Stimulated activated CD4-positive, alpha-beta T cell treated with anti-CD3 and anti-CD28 coated beads, TNF-alpha, amount 100 ng/mL, for 1 hour (primary cell): ENCODE measurements at places on chromosomes 2 and 18.
A peak's percentile ranks its signal among the peaks of the same experiment; 100 is the strongest.

GRCh38 chr2:239061121-239061666 lies 213.3 kb downstream of the TWIST2 start:
- no peak for DNase-seq

- no peak for DNase-seq
Observed at GRCh38 chr2:99619151-99619550, 129.3 kb upstream of the REV1 start.

GRCh38 chr2:208451061-208451460 lies 44.5 kb downstream of the PTH2R start:
- no peak for DNase-seq

- DNase-seq: no peak
Observed at GRCh38 chr2:16643099-16643498, 22.5 kb downstream of the CYRIA start.

DNA sequence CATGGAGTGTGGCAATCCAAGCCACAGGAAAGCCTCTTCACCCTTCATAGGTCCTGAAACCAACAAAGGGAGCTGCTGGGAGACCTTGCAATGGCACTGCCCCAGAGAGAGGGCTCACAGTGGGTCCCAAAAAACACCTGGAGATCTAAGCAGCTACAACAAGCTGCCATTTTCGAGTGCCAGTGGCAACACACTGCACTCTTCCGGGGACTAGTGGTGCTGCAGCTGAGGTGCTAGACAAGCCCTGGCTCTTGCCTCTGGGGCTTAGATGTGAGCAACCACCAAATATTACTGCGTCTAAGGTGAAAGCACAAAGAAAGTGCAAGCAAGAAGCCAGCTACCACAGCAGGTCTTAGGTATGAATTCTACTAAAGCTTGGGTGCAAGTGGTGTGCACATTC lies 192.9 kb downstream of the NOL4 start:
- DNase-seq: no peak

DNA sequence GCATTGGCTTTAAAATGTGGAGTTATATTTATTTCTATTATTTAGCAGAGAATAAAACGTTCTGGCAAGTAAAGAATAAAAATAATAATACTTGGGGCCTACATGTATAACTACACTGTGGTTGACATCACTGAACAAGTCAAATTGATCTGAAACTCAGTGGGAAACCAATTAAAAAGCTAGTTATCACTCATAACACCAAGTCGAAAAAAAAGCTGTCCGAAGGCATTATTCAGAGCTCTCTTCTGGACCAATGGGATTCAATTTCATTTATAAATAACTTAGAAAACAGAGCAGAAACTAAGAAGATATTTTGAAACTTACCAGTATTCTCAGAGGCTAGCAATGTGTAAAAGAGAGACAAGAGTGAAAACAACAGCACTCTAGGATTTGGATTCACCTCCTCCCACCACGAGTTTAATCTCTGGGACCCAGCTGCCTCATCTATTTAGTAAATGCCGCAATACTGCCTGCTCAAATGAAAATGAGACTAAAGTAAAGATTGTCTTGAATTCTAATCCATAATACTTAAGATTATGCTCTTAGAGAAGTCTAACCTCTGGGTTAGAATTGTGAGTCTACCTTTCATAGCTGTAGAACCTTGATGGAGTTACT lies 128.4 kb downstream of the NBAS start:
- DNase-seq: no peak

DNA sequence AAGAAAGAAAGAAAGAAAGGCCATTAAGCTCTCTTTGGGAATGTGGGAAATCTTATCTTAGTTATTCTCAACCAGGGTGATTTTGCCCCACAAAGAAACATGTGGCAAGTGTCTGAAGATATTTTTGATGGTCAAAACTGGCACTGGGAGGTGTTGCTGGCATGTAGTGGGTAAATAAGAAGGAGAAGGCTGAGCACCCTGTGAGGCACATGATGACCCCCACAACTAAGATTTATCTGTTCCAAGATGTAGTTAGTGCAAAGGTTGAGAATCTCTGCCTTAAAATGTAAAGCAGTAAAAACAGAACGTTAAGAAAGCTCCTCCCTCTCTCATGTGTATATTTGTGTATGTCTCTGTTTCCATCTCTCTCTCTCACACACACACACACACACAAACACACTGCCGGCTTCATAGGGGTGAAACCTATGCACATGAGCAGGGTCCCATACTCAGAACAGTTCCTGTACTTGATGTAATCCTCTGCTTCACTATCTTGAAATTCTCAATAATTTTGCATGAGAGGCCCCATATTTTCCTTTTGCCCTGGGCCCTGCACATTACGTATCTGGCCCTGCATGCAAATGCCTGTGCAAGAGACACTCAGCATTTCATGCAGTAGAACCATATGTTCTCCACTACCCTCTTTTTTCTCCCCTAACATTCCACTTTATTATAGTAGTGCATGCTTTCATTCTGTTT lies 94.3 kb downstream of the MREG start:
- no peak for DNase-seq

- peak; percentile 12 for DNase-seq
Observed at GRCh38 chr2:172674034-172674967, 61.3 kb upstream of the RAPGEF4 start.

- DNase-seq: no peak
Observed at GRCh38 chr2:24307961-24308360, 52.4 kb downstream of the ITSN2 start.

- DNase-seq: no peak
Observed at GRCh38 chr2:241773511-241774418, 2.9 kb upstream of the GAL3ST2 start.

- DNase-seq: no peak
Observed at GRCh38 chr2:229802785-229803184, 88.4 kb upstream of the DNER start.

DNA sequence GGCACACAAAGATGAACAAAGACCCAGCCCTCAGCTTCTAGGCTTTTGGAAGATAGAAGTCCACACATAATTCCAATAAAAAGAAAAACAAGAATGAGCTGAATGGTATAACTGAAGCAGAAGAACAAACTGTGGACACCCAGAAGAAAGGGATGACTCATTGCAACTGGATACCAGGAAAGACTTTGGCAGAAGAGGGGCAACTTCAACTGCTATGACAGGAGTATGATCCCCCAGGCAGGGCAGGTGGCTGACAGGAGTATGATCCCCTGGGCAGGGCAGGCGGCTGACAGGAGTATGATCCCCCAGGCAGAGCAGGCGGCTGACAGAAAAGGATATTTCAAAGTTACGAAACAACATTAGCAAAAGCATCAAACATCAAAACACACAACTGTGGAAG lies 21.6 kb downstream of the PID1 start:
- DNase-seq: no peak

DNA sequence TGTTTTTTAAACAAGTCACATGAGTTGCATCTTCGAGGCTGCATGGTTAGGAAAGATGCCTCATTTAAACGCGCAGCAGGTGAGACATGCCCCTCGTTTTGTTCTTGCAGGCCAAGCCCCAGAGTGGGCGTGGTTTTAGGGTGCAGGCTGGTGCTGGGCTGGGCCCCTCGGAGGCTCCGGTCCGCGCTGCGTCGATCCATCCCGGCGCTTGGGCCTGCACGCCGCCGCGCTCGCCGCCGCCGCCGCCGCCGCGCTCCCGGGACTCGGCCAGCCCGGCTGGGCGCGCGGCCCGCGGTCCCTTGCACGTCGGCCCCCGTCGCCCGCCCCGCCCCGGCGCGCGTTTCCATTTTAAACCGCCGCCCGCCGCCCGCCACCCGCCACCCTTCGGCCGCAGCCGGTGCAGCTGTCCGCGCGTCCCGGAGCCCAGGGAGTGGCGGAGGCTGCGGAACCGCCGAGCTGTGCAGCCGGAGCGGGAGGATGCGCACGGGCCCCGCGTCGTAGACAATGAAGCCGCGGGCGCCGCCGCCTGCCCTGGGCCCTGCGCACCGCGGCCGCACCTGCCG lies 175.5 kb downstream of the AGAP1 start:
- no peak for DNase-seq

DNA sequence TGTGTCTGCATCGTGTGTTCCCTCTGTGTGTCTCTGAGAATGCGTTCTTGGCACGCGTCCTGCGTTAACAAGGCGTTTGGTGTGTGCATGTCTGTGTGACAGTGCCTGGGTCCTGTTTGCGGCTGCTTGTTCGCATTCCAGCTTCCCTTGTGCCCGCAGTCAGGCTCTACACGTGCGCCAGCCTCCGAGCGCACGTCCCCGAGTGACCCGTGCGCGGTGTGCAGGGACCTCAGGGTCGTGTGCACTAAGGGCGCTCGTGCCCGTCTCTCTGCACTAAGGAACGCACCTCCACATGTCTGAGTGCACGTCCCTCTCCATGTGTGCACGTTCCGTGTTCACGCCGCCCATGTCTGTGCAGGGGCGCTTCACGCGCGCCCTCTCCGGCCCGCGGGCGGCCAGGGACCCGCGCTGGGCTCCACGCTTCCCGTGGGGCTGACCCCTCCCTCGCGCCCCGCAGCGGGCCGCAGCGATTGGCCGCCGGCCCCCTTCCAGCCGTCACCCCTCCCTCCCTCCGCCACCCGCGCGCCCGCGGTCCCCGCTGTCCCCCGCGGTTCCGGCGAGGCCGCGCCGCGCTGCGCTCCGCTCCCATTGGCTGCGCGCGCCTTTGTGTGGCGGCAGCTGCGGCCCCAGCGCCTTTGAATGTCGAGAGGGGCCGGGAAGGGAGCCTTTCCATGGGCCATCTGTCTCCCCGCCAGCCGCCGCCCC lies 229.4 kb downstream of the HAUS1 start:
- DNase-seq: no peak

DNA sequence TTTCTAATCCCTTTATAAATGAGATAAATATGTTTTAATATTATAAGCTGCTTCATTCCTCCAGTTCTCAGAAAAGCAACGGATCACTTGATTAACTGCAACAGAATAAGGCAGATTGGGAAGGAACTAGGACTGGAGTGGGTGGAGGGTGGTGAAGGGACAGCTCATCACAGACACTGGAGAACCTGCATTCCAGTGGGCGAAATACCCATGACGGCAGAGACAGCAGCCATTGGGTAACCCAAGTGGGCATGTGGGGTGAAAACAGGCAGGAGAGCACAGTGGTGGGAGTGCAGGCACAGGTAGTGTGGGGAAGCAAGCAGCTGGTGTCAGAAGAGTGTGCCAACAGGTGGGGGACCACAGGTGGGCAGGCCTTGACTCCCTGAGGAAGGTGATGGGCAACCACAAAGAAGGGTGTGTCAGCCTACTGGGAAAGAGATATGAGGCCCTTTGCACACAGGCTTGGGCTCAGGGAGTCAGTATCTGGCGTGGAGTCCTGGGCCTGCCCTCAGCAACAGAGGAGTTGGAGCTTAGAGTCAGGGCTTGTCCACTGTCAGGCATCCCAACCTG lies 27.2 kb downstream of the DPYSL5 start:
- no peak for DNase-seq

DNA sequence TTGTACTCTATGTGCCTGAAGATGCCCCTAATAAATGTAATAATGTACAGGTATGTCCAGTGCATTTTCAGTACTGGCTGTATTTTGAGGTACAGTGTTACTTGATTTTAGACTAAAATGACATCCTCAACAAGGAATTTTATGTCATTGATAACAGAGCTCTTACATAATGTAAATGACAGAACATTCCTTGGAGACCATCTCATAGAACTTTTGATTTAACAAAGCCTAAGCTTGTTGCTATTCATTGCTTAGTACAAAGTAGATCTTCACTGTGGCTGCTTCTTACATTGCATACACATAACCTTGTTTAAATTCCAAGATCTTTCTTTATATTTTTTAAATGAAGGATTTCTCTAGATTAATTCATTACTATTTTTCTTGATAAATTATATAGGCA lies 24.1 kb downstream of the DYNC1I2 start:
- no peak for DNase-seq

GRCh38 chr2:148519013-148519412 lies 125.5 kb upstream of the EPC2 start:
- DNase-seq: no peak

DNA sequence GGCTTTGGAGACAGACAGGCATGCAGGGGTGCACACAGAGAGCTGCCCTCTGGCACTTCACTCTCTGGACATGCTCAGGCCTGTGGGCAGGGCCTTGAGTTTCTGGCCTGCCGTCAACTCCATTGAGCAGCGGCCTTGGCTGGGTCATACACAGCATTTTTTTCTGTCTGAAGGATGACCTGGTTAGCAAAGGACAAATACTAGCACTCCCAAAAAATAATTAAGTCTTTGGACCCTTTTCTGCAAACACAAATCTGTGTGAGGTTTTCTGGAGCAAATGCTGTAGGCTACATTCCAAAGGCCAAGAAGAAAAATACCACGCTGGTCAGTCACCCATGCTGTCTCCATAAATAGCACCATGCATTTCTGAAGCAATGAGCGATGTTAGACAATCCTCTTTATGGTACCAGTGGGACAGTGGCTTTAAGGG lies 124.7 kb upstream of the CTAGE1 start:
- no peak for DNase-seq

- DNase-seq: no peak
Observed at GRCh38 chr2:204432196-204432595, 113.1 kb upstream of the PARD3B start.

- DNase-seq: no peak
Observed at GRCh38 chr2:202122163-202122540, 49.1 kb downstream of the KIAA2012 start.

- DNase-seq: no peak
Observed at GRCh38 chr2:59204040-59204439, 962.9 kb upstream of the FANCL start.
